Upper lobe of left lung (tissue), 6 donors: ENCODE measurements at places on chromosomes 12 and 14. TPM values are rescaled to one million over a fixed set of nuclear protein-coding genes. Genes with fewer than 3 reads are reported as not detected.

POTEM gene
- total RNA-seq, result not detected

CPNE6 gene
- not detected for total RNA-seq

HOXC6 gene
- 0.40 TPM for total RNA-seq

PCED1B gene
- total RNA-seq, result 53.4 TPM

NTN4 gene
- total RNA-seq, result 89.1 TPM

TMEM30B gene
- total RNA-seq, result 15.7 TPM

PLCZ1 gene
- total RNA-seq, result not detected

- DNase-seq, result no peak
These were observed 43.0 kb downstream of the PDE3A start for GRCh38 chr12:20411345-20411744.

GRCh38 chr14:104574536-104574935, 5.0 kb upstream of the C14orf180 start:
- no peak for DNase-seq

DNA sequence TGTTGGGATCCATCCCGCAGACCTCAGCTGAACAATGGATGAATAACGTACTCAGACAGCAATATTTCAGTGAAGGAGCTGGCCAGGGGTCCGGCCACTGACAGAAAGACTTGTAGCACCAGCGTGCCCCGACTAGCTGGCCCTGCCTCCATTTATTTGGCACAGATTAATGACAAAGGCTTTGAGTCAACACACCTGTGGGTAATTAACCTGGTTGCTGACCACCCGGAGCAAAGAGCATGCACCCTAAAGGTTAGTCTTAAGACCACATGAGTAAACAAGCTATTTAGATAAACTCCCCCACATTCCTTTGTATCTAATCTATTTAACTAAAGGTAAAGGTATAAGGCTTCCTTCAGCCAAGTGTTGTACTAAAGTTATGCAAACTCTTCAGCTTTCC, 868.6 kb downstream of the LRFN5 start:
- DNase-seq, result no peak

GRCh38 chr14:91737619-91738018, 5.7 kb upstream of the CATSPERB start:
- no peak for DNase-seq

DNA sequence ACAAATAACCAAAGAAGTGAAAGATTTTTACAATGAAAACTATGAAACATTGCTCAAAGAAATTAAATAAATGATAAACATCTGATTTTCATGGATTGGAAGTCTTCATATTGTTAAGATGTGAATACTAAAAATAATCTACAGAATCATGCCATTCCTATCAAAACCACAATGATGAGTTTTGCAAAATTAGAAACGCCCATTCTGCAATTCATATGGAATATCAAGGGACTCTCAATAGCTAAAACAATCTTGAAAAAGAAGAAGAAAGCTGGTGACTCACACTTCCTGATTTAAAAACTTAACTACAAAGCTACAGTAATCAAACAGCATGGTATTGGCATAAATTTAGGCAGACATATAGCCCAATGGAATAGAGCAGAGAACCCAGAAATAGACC, 40.2 kb upstream of the CCT2 start:
- no peak for DNase-seq

GRCh38 chr12:122999986-123000420, 19.5 kb downstream of the ARL6IP4 start:
- DNase-seq, result no peak

DNA sequence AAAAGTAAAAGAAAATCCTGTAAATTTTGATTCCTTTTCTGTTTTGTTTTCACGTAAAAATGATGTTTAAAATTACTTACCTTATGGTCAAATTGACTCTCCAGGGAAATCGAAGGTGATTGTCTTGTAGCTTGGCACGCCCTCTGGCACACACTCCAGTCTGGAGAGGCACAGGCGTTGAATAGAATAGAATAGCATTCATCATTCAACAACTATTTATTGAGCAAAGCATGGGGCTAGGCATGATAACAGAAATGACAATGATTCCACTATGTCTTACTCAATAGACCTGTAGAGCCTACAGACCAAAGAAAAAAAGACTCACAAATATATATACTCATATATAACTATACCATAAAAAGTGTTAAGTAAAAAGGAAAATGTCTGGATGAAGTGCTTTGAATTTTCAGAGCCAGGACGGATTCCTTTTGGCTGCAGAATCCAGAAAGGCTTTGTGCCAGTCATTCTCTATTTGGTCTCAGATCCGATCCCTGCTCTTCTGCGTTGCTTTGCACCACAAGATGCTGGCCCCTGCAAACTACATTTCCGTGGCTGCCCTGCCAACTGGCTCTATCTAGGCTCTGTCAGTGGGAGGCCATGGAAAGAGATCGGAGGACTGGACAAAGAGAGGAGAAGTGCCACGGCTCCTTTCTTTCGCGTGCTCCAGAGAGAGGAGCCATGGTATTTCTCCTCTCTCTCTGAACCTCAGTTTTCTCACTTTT, 231.8 kb downstream of the CRADD start:
- no peak for DNase-seq

DNA sequence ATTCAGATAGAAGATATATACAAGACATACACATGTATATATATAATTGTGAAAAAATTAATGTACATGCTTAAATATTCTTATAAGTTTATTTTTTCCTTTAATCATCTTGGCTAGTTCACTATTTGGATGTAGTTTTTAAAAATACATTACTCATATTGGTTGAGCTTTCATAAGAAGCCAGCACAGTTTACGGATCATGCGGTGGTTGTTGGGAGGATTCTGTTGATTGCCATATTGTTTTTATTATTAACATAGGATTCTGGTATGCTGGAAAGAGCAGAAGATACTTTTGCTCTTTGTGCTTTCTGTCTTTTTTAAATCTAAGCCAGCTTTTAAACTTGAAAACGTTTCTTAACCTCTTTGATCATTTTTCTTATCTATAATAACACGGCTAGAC, 163.4 kb downstream of the OTOGL start:
- no peak for DNase-seq

GRCh38 chr12:122106843-122107242, 28.3 kb downstream of the MLXIP start:
- DNase-seq, result no peak

DNA sequence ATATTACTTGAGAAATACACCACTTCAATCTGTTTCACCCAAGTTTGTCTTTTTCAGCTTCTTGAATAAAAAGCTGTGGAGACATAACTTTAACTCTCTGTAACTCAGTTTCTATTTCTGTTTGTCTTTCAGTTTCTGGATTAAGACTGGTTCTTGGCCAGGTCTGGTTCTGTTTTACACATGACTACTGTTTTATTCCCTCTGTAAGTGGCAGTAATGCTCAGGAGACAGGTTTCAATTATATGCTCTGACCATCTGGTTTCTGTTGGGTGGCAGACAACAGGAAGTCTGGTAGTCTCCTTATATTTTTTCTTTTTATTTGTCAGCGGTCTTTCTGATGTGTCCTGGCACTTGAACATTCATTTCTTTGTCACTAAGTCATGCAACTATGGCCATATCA, 102.9 kb downstream of the RPS29 start:
- DNase-seq, result no peak

DNA sequence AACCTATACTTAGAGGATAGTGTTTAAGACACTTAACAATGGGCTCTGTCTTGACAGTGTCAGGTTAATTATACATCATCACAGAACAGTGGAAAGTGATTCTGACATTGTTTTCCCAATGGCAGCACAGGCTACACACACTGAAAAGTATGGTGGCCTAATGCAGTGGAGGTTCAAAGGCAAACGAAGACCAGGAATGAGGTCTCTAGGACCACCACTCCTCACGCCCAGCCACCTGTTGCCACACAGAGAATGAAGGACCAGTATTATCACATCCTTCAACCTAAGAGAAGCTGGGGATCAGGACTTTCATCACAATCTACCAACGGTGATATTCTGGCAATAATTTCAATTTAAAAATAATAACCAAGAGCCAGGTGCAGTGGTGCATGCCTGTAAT, 34.5 kb upstream of the CDK2AP1 start:
- no peak for DNase-seq

- DNase-seq, result no peak
These were observed 125.0 kb upstream of the ETV6 start for GRCh38 chr12:11524446-11524845.

- DNase-seq, result no peak
These were observed 121.5 kb downstream of the SLC15A5 start for GRCh38 chr12:16155938-16156337.

GRCh38 chr12:56315249-56315621, 553 bp downstream of the CNPY2 start:
- no peak for DNase-seq

- DNase-seq, result no peak
These were observed 325.1 kb downstream of the ALG10 start for GRCh38 chr12:34347367-34347766.

DNA sequence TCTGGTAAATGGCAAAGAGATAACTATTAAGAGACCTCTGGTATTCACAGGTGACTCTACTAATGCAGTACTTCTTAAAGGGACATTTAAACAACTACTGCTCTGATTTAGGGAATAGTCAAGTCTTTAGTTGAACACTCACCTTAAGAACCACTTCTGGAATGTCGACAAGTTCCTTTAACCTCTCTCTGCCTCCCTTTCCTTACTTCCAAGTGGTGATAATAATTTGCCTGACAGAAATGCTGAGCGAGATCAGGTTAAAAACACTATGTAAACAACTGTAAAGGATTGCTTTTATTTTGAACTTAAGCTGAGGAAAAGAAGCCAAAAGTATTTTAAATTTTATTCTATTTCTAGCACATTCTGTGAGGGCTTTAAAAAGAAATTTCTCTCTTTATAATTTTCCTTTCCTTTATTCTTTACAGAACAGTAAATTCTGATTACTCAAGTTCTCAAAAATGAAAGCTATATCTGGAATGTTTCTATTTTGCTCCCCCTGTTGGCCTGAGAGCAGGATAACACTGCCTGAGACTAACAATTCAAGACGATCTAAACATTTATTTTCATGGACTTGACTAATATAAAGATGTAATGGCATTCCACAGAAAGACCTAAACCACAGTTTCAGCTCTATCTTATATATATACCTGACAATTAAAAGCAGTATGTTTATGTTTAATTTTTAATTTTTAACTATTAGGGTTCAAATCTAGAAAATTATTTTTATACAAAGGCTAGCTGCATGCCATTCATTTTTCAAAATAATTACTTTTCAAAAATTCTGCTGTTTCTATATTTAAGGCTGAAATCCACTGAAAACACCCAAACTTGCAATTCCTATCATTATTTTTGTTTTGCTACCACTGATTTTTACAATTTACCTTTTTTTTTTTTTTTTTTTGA, 29.2 kb downstream of the ZCCHC8 start:
- peak; percentile 26 for DNase-seq

- no peak for DNase-seq
These were observed 21.3 kb downstream of the SOS2 start for GRCh38 chr14:50210074-50210473.

- DNase-seq, result no peak
These were observed 12.3 kb downstream of the UBE2N start for GRCh38 chr12:93429448-93429847.

GRCh38 chr12:106044773-106045172, 94.0 kb downstream of the NUAK1 start:
- no peak for DNase-seq

DNA sequence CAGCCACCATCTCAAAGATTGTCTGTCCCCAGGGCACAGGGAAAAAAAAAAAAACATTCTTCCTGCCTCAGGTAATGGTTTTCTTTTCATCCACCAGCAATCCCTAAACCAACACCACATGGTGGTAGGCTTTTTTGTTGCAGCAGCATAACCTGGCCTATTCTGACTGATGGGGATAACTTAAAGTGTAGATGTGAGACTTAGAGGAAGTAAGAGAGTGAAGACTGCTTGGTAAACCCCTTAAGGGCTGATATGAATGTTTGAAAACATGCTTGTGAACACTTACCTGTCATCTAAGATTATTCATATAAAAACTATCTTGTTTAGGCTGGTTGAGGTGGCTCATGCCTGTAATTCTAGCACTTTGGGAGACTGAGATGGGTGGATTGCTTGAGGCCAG, 130.2 kb upstream of the RAP1B start:
- DNase-seq, result no peak

GRCh38 chr14:69259527-69260189, at the start of gene GALNT16:
TSS of gene GALNT16 (plus strand) at chr14:69260158. CDS start at chr14:69260291, 133 bp downstream.
- peak; percentile 91 for DNase-seq
